ENCODE measurements at places on chromosomes 11 and 22.
A peak's percentile ranks its signal among the peaks of the same experiment; 100 is the strongest.

GRCh38 chr11:84480131-84480530 lies 1147.0 kb downstream of the DLG2 start:
- no peak for DNase-seq

DNA sequence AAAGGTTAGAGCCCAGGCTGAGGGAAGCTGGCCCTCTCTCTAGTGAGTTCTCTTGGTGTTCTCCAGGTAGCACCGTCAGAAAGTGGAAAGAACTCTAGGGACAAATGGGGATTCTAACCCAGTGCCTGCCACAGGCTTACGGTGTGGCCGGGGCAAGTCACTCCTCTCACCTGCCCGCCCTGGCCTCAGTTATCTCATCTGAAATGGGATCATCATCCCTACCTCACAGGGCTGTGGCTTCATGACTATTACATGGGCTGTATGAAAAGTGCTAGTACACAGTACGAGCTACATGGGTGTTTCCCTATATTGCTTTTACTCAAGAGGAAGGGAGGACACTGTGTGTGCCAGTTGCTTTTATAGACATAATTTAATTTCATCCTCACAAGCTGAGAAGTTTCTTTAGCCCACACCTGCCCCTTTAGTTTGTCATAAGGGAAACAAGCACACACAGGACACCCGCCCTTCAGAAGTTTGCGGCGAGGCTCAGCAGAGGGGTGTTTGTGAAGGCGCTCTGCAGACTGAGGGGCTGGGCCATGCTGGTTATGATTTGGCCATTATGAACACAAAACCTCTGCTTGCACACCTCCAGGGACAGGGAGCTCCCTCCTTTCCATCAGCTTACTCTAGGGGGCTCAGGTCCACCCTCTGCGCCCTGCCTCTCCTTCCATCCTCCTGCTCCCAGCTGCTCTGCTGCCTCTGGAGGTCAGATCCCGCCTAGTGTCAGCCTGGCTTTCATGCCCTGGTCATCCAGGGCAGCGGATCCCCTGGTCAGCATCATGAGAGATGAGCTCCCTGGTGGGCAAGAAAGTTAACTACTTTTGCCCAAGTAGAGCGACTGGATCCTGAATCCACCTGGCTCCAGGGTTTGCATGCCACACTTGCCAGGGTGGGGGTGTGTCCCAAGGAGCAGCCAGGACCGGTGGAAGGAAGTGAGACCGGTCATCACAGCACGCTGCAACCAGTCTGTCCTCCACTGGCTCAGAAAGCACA lies 1.2 kb downstream of the KLHL35 start:
- DNase-seq: no peak

DNA sequence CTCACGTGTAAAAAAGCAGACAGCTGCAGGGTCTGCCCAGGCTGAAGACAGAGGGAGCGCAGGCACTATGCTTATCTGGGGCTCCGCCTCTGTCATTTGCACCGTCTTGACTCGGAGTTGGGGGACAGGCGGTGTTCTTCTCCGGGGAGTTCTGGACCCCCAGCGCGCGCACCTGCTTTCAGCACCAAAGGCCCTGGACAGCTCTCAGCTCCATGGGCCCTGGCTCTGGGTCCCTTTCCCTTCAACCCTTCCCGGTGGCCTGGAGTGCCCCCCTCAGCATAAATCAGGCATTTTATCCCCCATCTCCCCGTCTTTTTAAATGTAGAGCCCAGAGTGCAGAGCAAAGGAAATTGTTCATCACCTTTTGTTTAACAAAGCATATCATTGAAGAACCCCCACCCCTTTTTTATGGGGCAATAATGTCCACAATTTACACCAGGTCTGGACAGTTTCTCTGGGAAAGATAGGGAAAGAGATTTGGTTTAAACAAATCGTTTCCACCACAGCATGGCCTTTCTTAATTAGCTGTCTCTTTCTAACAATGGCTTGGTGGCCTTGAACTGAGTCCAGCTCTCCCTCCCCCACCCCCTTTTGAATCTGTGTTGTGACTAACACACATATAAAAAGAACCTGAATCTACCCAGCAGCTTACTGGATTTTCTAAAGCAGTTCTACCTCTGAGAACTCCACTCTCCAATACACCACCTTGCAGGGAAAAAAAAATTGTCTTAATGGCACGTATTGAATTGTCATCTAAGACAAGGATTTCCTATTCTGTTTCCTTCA lies 1.7 kb downstream of the SEZ6L start:
- DNase-seq: peak; percentile 29

DNA sequence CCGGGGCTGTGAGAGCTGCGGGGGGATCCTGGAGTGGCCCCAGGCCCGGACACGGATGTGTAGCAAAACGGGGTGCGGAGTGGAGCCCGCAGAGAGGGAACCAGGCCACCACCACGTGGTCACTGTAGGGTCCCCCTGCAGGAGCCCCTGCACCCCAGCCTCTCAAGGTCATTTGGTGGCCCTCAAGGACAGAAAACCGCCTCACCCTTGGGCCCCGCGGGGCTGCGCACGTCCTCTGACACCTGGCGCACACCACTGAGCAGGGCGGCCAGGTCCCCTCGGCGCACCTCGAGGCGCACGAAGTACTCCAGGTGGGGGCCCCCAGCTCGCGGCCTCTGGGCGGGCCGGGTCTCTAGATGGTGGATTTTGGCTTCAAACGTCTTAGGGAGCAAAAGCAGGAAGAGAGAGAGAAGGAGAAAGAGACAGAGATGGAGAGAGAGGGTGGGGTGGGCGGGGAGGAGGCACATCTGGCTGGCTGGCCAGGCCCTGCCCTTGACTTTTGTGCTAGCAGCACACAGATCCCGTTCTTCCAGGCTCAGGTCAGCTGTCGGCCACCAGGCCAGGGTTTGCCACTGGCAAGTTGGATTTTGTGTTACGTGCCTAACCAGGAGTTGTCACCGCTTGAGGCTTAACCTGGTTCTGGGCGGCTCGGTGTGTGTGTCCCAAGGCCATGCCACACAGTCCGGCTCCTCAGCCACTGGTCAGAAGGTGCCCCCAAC lies 3.2 kb downstream of the TH start:
- DNase-seq: no peak

DNA sequence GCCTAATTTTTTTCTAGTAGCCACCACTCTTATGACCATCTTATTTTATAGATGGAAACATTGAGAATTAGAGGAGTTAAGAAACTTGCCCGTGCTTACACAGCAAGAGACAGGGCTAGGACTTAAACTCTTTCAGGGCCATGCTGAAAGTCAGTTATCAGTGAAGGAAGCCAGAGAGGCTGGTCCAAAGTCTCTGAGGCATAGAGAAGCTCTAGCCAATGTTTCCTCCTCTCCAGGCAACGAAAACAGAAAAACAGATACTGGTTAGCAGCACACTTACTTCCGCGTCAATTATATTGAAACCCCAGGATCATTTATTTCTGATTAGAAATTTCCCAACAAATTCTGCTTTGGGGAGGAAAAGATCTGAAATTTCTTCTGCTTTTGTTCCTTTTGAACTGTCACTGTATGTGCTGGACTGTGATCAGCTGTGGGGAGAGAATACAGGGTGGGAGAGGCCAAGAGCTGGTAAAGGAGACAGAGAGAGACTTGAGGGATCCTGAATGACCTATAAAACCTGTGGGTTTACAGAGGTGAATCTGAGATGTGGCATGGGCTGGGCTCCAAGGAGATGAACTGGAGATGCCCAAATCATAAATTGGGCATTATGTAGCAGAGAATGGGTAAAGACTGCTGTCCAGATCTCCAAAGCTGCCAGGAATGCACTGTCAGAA lies 37.5 kb upstream of the CAPRIN1 start:
- DNase-seq: no peak

DNA sequence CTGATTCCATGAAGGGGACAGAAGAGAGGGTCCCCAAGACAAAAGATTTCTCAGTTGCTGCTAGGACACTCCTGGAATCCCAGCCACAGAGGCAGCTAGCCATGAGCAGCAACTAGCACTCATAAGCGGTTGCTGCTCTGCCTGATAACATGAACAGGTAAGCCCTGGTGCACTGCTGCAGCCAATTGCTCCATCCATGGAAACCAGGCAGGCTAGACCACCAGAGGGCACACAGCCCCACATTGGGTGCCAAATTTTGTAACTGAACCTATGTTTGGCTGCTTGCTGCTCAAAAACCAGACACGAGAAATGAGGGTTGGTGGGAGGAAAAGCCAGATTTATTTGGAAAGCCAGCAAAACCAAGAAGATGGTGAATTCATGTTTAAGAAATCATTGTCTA lies 21.9 kb upstream of the QSER1 start:
- DNase-seq: peak; percentile 47

- DNase-seq: peak; percentile 66
These were observed 19.2 kb downstream of the PIM3 start for GRCh38 chr22:49979587-49980264.

DNA sequence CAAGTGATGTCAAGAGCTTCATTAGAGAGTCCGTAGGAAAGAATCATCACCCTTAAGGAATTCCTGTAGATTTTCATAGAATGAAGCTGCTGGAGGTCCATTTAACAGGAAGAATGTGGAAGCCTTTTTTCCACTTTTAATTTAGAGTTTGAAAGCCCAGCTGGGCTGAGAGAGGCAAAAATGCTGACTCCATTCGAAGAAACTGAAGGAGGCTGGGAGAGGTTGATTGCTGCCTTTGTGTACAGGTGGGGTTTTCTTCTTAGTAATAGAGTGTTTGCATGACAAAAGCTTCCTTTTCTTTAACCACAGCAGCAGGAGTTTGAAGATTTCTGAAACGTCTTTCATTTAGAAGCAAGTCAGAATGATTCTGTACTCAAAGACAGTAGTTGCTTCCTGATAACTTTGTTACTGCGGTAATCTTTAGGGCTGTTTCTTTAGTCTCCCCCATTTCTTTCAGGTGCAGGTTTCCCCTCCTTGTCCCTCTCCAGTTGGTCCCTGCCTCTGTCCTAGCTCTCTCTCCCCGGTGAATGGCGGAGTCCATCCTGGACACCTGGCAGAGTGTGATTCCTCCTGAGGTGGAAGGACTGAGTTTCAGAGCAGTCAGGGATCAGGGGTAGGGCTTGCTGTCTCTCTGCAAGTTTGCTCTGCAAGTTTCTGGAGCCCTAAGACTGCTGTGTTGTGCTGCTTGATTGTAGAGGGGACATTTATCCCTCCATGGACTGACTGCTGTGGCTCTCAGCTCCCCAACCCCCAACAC lies 166.2 kb downstream of the LDLRAD3 start:
- DNase-seq: no peak

- no peak for DNase-seq
These were observed 758 bp downstream of the MCAM start for GRCh38 chr11:119316016-119316728.

GRCh38 chr22:42951093-42951710 lies 63.7 kb downstream of the PACSIN2 start:
- DNase-seq: no peak

DNA sequence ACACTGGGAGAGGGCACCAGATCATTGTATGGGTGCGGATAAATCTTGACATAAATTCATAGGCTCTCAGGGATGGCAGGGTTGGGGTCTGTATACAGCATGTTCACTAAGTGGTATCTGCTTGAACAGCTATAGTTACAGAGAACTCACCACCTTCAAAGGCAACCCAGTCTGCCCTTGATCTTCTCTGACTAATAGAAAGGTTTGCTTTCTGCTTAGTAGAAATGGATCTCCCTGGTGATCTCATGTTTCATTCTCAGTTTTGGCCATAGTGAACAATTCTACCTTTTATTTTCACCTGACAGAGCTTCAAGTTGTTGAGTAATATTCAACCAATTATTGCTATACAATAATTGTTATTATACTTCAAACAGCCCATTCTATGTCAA lies 32.4 kb downstream of the CNTF start:
- DNase-seq: no peak

DNA sequence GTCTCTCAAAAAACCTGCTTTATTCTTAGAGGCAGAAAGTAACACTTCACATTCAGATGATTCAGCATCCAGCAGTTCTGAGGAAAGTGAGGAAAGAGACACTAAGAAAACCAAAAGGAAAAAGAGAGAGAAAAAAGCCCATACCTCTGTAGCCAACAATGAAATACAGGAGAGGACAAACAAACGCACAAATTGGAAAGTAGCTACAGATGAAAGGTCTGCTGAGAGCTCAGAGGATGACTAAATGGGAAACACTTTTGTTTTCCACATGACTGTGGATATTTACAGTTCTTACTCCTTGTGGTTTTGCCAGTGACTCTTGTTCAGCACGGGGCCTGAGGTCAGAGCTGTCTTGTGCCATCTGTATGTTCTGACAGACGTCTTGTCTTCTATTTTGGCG lies 3.8 kb downstream of the TIMM8B start:
- DNase-seq: peak; percentile 24

DNA sequence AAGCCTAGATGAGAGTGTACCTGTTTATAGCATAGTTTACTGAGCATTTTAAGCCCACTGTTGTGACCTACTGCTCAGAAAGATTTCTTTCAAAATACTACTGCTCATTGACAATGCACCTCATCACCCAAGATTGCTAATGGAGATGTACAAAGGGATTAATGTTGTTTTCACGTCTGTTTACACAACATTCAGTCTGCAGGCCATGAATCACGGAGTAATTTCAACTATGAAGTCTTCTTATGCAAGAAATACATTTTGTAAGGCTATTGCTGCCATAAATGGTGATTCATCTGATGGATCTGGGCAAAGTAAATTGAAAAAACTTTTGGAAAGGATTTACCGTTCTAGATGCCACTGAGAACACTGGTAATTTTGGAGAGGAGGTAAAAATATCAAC lies 112.9 kb downstream of the KIF18A start:
- no peak for DNase-seq

GRCh38 chr22:45972889-45973253 lies 4.1 kb downstream of the WNT7B start:
- DNase-seq: peak; percentile 30

DNA sequence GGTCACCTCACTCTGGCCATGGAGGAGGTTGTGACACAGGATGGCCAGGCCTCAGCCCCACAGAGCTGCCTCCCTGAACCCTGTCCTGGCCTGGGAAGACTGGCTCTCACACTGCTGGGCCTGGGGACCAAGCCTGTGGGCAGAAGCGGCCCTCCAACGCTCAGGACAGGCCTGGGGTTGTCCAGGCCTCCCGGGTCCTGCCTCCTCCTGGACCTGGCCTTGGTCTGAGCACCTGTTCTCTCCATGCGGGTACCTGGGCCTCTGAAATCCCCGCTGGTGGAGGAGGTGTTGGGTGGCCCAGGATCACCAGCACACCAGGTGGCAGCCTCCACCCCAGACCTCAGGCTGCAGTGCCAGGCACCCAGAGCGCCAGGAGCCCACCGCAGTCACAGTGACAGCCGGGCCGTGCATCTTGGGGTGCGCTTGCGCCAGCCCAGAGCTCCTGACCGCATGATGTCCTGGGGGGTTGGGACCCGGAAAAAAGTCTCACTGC lies 16.1 kb upstream of the PIM3 start:
- peak; percentile 49 for DNase-seq

DNA sequence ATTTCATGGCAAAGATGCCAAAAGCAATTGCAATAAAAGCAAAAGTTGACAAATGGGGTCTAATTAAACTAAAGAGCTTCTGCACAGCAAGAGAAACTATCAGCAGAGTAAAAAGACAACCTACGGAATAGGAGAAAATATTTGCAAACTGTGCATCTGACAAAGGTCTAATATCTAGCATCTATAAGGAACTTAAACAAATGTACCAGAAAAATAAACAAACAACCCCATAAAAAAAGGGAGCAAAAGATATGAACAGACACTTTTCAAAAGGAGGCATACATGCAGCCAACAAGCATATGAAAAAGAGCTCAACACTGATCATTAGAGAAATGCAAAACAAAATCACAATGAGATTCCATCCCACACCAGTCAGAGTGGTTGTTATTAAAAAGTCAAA lies 60.3 kb downstream of the AASDHPPT start:
- no peak for DNase-seq

Data from NB4 (cell line).